RWPE2 (cell line): ENCODE measurements at places on chromosomes 2 and 18.

GRCh38 chr2:187408926-187409325 lies 39.1 kb downstream of the CALCRL start:
- DNase-seq = no peak

GRCh38 chr2:219493086-219493485 lies 5.6 kb upstream of the GMPPA start:
- DNase-seq = no peak

DNA sequence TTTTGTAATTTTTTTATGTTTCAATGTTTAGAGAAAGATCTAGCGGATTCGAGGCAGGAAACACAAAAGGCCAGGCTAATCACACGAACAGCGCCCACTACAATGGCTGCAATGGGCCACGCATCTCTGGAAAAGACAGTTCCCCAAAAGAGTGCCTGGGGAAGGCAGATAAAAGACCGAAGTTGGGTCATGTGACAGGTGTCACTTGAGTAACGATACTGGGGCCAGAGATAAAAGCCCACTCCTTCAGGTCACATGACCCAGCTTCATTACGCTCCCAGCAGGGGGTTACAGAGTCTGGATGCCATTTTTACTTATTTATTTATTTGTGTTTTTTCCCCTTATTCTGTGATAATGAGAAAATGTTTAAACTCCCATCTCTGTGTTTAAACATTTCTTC lies 95.4 kb downstream of the CDK15 start:
- no peak for DNase-seq

- DNase-seq = no peak
These were observed 139.3 kb upstream of the FBXO11 start for GRCh38 chr2:48045613-48046012.

DNA sequence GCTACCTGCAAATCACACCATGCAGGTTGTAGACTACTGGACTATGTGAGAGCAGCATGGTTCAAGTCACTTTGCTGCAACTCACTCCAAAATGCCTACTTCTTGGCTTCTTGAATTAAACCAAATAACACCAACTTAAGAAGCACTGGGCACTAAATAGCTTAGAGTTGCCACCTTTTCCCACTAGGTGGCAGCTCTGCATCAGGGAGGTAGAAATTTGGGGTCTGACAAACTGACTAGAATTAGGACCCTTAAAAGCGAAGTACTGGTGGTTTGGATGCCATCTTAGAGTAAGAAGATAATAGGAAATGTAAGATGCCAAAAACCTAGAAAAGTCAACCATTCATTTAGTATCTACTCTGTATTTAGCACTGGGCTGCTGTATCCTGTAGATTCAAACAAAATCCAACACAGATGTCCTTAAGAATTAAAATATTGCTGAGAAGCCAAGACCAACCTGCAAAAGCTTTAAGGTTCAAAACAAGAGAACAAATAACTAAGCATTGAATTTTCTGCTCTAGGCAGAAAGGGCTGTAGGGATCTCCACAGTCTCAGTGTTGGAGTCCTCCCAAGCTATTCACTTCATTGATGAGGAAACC lies 65.5 kb downstream of the CCBE1 start:
- no peak for DNase-seq

GRCh38 chr2:127893494-127893893 lies 7.7 kb upstream of the AMMECR1L start:
- no peak for DNase-seq

- DNase-seq = no peak
These were observed 33.0 kb upstream of the NTSR2 start for GRCh38 chr2:11702946-11703345.

DNA sequence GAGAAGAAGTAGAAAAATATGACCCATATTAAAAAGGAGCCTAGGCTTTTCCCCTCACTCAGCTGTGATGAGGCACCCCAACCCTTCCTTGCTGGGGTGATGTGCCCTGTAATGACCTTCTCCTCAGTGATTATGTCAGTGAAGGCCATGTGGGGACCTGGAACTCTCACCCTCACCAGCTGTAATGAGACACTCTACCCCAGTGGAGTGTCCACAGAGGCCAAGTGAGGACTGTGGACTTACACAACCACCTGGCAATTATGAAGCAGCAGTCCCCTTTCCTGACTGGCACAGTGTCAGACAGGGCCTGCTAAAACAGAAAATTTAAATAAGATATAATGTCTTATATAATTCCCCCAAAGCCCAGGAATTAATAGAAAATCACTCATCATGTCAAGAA lies 54.2 kb downstream of the SEMA4F start:
- no peak for DNase-seq
